ENCODE measurements at places on chromosomes 7 and 10. TPM values are rescaled to one million over a fixed set of nuclear protein-coding genes. Genes with fewer than 3 reads are reported as not detected.
A peak's percentile ranks its signal among the peaks of the same experiment; 100 is the strongest.

- no peaks in the 10 kb centered on the region for H3K4me1 ChIP-seq
- no peaks in the 10 kb centered on the region for H3K27me3 ChIP-seq
- DNase-seq, result no peak
- no peak overlapping the region for H3K27ac ChIP-seq
These were observed 147.1 kb downstream of the ITGA8 start for GRCh38 chr10:15572531-15573045.

GRCh38 chr10:43695730-43696129 lies 47.0 kb upstream of the ZNF32 start:
- no peak overlapping the region for H3K27ac ChIP-seq
- peaks cover 17% of the 10 kb centered on the region for H3K27me3 ChIP-seq
- no peaks in the 10 kb centered on the region for H3K36me3 ChIP-seq
- H3K4me3 ChIP-seq, result no peak overlapping the region
- DNase-seq, result no peak

- H3K27ac ChIP-seq, result no peak overlapping the region
- DNase-seq, result no peak
- H3K4me1 ChIP-seq, result peaks cover 6% of the 10 kb centered on the region
These were observed 5.1 kb upstream of the LRRC4 start for GRCh38 chr7:128036226-128036940.

DNA sequence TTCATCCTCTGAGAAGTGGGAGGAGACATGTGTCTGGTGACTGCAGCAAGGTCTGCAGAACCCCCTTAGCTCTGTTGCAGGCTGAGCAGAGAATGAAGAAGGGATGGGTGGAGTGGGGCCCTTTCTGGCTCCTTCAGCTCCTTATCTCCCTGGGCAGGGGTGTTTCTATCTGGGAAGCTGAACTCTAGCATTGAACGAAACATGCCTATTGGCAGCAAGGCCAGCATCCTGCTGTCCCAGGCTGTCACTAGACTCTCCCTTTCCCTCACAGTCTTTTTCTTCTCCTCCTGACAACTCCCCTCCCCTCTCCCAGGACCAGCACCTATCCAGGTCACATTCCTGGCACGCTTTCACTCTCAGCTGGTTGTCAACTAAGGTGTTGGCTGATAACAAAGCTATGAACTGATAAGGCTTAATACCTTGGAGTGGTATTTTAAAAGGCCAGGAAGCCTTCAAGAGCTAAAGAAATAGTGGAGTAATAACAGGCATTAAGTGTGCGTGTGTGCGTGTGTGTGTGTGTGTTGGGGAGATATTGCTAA lies 128.8 kb upstream of the FZD8 start:
- H3K4me3 ChIP-seq, result no peak overlapping the region
- no peak overlapping the region for H3K27ac ChIP-seq
- H3K27me3 ChIP-seq, result no peaks in the 10 kb centered on the region
- peak; percentile 52 for DNase-seq

GRCh38 chr10:120917521-120918250 lies 66.5 kb downstream of the WDR11 start:
- no peak overlapping the region for H3K4me3 ChIP-seq
- DNase-seq, result no peak
- H3K4me1 ChIP-seq, result no peaks in the 10 kb centered on the region
- H3K27me3 ChIP-seq, result no peaks in the 10 kb centered on the region

DNA sequence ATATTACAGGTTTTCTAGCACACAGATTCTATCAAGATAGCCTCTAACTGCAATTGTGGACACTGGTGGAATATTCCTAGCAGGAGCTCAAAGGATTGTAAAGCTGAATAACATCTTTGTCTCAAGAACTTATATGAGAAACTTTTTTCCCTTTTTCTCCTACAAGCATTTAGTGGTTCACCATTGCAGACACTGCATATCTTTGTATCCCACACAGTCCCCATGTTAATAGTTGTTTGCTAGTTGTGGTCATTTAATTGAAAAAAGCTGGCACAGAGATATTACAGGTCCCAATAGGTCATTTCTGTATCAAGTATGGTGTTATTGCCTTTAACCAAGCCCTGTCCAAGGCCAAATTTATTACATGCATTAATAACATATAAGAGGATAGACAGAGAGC lies 226.2 kb upstream of the TCF7L2 start:
- no peak overlapping the region for H3K4me3 ChIP-seq
- no peak overlapping the region for H3K27ac ChIP-seq
- H3K27me3 ChIP-seq, result no peaks in the 10 kb centered on the region
- DNase-seq, result no peak
- H3K36me3 ChIP-seq, result peaks cover 1% of the 10 kb centered on the region
- H3K4me1 ChIP-seq, result no peaks in the 10 kb centered on the region

DNA sequence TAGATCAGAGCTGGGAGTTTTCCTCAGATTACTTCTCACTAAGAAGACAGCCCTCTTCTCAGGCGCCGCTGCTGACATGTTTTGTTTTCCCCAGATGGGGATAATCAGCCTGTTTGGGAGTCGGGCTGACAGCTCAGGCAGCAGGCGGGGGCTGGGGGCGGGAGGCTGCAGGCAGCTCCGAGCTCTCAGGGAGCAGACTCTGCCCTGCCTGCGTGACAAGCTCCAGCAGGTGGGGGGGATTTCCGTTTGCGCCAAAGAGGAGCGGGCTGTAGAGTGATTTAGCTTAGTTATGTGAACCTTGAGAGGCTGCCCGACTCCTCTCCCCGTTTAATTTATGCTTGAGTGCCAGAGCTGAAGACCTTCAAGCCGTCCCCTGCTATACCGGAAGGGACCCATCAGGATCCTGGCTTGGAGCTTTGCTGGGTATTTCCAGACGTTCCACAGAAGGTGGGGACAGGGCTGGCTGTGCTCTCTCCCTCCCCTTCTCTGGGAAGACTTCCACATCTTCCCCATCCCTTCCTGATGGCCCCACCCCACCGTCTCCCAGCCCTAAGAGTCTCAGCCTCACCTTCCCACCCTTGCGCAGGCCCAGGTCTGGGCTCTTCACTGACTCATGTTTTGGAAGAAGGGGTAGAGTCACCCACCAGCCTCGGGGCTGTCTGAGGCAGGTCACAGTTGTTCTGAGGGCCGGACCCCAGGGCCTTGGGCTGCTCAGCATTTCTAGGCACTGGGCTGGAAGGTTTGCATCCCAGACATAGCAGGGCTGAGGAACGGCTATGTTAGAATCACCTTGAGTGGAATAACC lies 24.7 kb upstream of the ADCYAP1R1 start:
- no peaks in the 10 kb centered on the region for H3K36me3 ChIP-seq
- peak; percentile 87 for DNase-seq
- H3K27ac ChIP-seq, result no peak overlapping the region
- no peak overlapping the region for H3K4me3 ChIP-seq
- H3K4me1 ChIP-seq, result no peaks in the 10 kb centered on the region
- H3K27me3 ChIP-seq, result peaks cover under 1% of the 10 kb centered on the region

- no peaks in the 10 kb centered on the region for H3K27me3 ChIP-seq
- H3K27ac ChIP-seq, result no peak overlapping the region
- no peak overlapping the region for H3K4me3 ChIP-seq
These were observed 108.8 kb downstream of the ADCY1 start for GRCh38 chr7:45682836-45683555.

DNA sequence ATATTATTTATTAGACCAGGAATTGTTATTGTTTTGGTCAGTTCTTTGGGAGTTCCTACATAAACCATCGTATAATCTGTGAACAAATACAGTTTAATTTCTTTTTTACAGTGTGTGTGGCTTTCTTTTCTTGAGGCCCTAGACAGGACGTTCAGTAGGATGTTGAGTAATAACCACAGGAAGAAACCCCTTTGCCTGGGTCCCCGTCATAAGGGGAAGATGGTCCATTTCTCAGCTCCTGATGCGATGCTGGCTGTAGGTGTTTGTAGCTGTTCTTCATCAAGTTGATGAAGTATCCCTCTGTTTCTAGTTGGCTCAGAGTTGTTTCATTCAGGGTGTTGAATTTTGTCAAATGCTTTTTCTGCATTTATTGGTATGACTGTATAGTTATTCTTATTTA lies 219.7 kb upstream of the ADARB2 start:
- DNase-seq, result no peak
- H3K27ac ChIP-seq, result no peak overlapping the region
- no peak overlapping the region for H3K4me3 ChIP-seq
- H3K27me3 ChIP-seq, result no peaks in the 10 kb centered on the region
- H3K36me3 ChIP-seq, result no peaks in the 10 kb centered on the region
- no peaks in the 10 kb centered on the region for H3K4me1 ChIP-seq

GRCh38 chr10:90914992-90915765 lies 5.7 kb downstream of the ANKRD1 start:
- no peak overlapping the region for H3K4me3 ChIP-seq
- H3K4me1 ChIP-seq, result no peaks in the 10 kb centered on the region
- DNase-seq, result no peak
- peak overlapping the region; percentile 10 for H3K27ac ChIP-seq

- H3K4me1 ChIP-seq, result no peaks in the 10 kb centered on the region
- DNase-seq, result no peak
- H3K4me3 ChIP-seq, result no peak overlapping the region
- no peaks in the 10 kb centered on the region for H3K27me3 ChIP-seq
- H3K36me3 ChIP-seq, result peaks cover 14% of the 10 kb centered on the region
These were observed 106.2 kb downstream of the ABCC2 start for GRCh38 chr10:99888622-99889021.

DNA sequence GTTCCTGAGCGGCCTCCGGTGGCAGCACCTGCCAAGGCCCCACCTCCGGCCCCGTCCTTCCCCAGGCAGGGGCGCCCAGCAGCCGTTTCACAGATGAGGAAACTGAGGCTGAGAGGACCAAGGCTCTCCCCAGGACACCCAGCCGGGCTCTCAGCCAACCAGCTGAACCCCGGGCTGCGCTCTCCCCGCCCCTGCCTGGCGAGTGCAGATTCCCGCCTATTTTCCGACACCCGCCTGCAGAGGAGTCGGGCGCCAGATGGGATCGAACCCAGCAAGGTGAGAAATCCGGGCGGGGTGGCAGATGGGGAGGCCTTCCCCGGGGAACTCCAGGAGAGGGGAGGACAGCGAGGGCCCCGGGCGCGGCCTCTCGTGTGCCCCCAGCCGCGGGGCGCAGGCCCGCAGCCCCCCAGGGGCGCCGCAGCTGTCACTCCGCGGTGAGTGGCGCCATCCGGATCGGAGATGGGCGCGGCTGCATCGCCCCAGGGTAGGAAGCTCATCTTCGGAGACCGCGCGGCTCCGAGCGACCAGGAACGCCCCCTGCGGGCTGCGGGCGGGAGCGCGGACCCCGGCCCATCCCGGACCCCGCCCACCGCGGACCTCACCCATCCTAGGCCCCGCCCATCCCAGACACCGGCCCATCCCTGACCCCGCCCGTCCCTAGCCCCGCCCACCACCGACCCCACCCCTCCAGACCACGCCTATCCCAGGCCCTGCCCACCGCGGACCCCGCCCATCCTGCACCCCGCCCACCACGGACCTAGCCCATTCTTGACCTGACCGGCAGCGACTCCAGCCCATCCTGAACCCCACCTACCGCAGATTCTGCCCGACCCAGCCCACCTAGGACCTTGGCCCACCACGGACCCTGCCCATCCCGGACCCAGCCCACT lies 90.3 kb downstream of the MICALL2 start:
- no peak overlapping the region for H3K4me3 ChIP-seq
- no peaks in the 10 kb centered on the region for H3K4me1 ChIP-seq
- no peak overlapping the region for H3K27ac ChIP-seq
- no peak for DNase-seq
- H3K27me3 ChIP-seq, result peaks cover 69% of the 10 kb centered on the region

GRCh38 chr10:6124666-6125065 lies 35.8 kb downstream of the RBM17 start:
- no peak overlapping the region for H3K4me3 ChIP-seq
- H3K36me3 ChIP-seq, result no peaks in the 10 kb centered on the region
- H3K27ac ChIP-seq, result no peak overlapping the region
- H3K4me1 ChIP-seq, result peaks cover 32% of the 10 kb centered on the region

- no peak overlapping the region for H3K27ac ChIP-seq
- no peaks in the 10 kb centered on the region for H3K27me3 ChIP-seq
- H3K4me3 ChIP-seq, result no peak overlapping the region
- H3K4me1 ChIP-seq, result no peaks in the 10 kb centered on the region
- no peak for DNase-seq
- H3K36me3 ChIP-seq, result no peaks in the 10 kb centered on the region
These were observed 87.2 kb upstream of the PFKP start for GRCh38 chr10:2980116-2980515.

GRCh38 chr10:15279236-15279635 lies 91.9 kb downstream of the FAM171A1 start:
- H3K27me3 ChIP-seq, result no peaks in the 10 kb centered on the region
- H3K36me3 ChIP-seq, result peaks cover 2% of the 10 kb centered on the region
- H3K4me3 ChIP-seq, result no peak overlapping the region
- no peaks in the 10 kb centered on the region for H3K4me1 ChIP-seq
- no peak for DNase-seq

- no peaks in the 10 kb centered on the region for H3K4me1 ChIP-seq
- H3K27me3 ChIP-seq, result no peaks in the 10 kb centered on the region
- DNase-seq, result no peak
These were observed 87.4 kb downstream of the WDFY4 start for GRCh38 chr10:48772059-48772458.

- peaks cover 5% of the 10 kb centered on the region for H3K4me1 ChIP-seq
- no peak overlapping the region for H3K4me3 ChIP-seq
- H3K27ac ChIP-seq, result no peak overlapping the region
- no peak for DNase-seq
- H3K27me3 ChIP-seq, result no peaks in the 10 kb centered on the region
- no peaks in the 10 kb centered on the region for H3K36me3 ChIP-seq
These were observed 36.0 kb upstream of the SVIL start for GRCh38 chr10:29670761-29671160.

GRCh38 chr7:158329014-158329610 lies 258.5 kb downstream of the PTPRN2 start:
- no peaks in the 10 kb centered on the region for H3K4me1 ChIP-seq
- no peaks in the 10 kb centered on the region for H3K27me3 ChIP-seq
- no peaks in the 10 kb centered on the region for H3K36me3 ChIP-seq
- no peak overlapping the region for H3K27ac ChIP-seq
- H3K4me3 ChIP-seq, result no peak overlapping the region

- H3K4me1 ChIP-seq, result peaks cover 48% of the 10 kb centered on the region
- DNase-seq, result peak; percentile 80
- H3K4me3 ChIP-seq, result peak within 1 kb of the TSS; percentile 62
- H3K36me3 ChIP-seq, result no peaks in the 10 kb centered on the region
These were observed at the start of gene CTTNBP2 for GRCh38 chr7:117873310-117874190. Gene CTTNBP2 (minus strand): TSS chr7:117873441. CDS start chr7:117873415, 26 bp downstream.

- no peak overlapping the region for H3K4me3 ChIP-seq
- DNase-seq, result no peak
- H3K36me3 ChIP-seq, result no peaks in the 10 kb centered on the region
- no peaks in the 10 kb centered on the region for H3K27me3 ChIP-seq
- no peaks in the 10 kb centered on the region for H3K4me1 ChIP-seq
- no peak overlapping the region for H3K27ac ChIP-seq
These were observed 309.4 kb downstream of the TWIST1 start for GRCh38 chr7:18808026-18808425.

GRCh38 chr10:94137747-94138146 lies 144.0 kb downstream of the PLCE1 start:
- H3K4me3 ChIP-seq, result no peak overlapping the region
- H3K36me3 ChIP-seq, result no peaks in the 10 kb centered on the region
- no peak overlapping the region for H3K27ac ChIP-seq
- peaks cover 4% of the 10 kb centered on the region for H3K4me1 ChIP-seq
- DNase-seq, result no peak
- no peaks in the 10 kb centered on the region for H3K27me3 ChIP-seq

The ADCYAP1R1 gene
- 1.00 TPM for total RNA-seq

The PTF1A gene
- not detected for total RNA-seq

The SEMA4G gene
- total RNA-seq, result 3.0 TPM

The SLC13A4 gene
- 1.3 TPM for total RNA-seq

The CARD11 gene
- total RNA-seq, result 4.3 TPM

The FAM13C gene
- 59.0 TPM for total RNA-seq

The CDC14C gene
- total RNA-seq, result not detected

The MSMB gene
- not detected for total RNA-seq

The ZC3HAV1L gene
- total RNA-seq, result 7.5 TPM

The ADAM12 gene
- total RNA-seq, result 1.3 TPM

The FXYD4 gene
- total RNA-seq, result 3.9 TPM

The VTI1A gene
- total RNA-seq, result 41.2 TPM
